ENCODE measurements at places on chromosomes 4 and X.

GRCh38 chr4:166143227-166143626 lies 270.2 kb downstream of the TLL1 start:
- no peak for DNase-seq

- no peak for DNase-seq
These were observed 14.5 kb upstream of the GTPBP6 start for GRCh38 chrX:332916-333610.

GRCh38 chrX:129726307-129727111 lies 12.3 kb upstream of the XPNPEP2 start:
- peak; percentile 57 for DNase-seq

- DNase-seq, result peak; percentile 52
These were observed 23.4 kb downstream of the ZFYVE28 start for GRCh38 chr4:2395038-2395437.

- DNase-seq, result no peak
These were observed 415.2 kb downstream of the TRIML1 start for GRCh38 chr4:188554413-188554812.

- peak; percentile 63 for DNase-seq
These were observed 10.1 kb upstream of the CXCL8 start for GRCh38 chr4:73730292-73730691.

- DNase-seq, result no peak
These were observed 958.3 kb upstream of the ADGRL3 start for GRCh38 chr4:60241866-60242265.

- no peak for DNase-seq
These were observed 2.2 kb downstream of the MAGIX start for GRCh38 chrX:49164589-49165360.

DNA sequence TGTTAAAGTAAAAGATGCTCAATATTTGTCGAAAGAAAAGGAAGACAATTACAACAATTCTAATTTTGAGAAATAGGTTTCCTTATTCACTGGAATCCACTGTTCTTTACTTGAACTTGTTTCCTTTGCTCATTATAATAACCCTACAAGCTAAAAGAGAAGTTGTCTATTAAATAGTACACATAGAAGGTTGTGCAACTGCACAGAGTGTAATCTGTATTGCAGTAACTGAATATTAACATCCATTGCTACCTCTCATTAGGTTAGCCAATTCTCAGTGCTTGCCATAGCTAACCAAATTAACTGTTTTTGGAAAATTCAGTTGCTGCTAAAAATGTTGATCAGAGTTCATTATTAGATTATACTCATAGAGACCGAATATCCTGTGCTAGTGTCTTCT lies 120.0 kb downstream of the PDLIM5 start:
- DNase-seq, result no peak

DNA sequence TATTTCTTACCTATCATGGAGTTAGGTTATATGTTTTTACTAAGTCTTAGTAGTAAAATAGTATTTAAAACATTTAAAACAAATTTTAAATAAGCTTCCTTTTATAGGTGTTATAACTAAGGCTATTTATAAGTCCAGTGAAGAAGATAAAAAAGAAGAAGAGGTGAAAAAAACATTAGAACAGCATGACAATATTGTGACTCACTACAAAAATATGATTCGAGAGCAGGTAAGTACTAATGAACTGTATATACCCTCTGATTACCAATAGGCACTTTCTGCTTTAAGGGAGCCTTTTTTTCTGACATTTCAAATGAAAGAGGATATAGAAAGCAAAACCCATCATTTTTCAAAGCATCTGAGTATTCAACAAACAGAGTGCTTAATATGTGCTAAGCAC lies 76.6 kb downstream of the USO1 start:
- DNase-seq, result peak; percentile 67

- no peak for DNase-seq
These were observed 73.8 kb downstream of the SEC24D start for GRCh38 chr4:118762155-118762554.

DNA sequence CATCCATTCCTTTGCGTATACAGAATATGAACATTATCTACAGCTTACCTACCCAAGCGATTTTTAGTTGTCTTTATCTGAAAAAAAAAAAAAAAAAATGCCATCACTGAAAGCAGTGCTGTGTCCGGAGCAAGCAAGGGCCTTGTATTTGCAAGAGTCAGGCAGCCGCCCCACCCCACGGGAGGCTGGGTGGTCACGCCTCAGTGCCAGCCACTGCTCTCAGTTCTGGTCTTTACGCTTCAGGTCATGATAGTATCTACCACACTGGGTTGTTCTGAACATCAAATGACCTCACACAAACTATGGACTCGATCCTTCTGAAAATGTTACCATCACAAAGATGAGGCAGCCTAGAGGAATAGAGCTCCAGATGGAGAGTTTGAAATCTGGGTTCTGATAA lies 62.7 kb upstream of the HELT start:
- DNase-seq, result no peak

- DNase-seq, result no peak
These were observed 612.8 kb downstream of the C4orf33 start for GRCh38 chr4:129708784-129709183.
